NCI-H1417 (cell line): ENCODE measurements at places on chromosomes 6 and 20.

DNA sequence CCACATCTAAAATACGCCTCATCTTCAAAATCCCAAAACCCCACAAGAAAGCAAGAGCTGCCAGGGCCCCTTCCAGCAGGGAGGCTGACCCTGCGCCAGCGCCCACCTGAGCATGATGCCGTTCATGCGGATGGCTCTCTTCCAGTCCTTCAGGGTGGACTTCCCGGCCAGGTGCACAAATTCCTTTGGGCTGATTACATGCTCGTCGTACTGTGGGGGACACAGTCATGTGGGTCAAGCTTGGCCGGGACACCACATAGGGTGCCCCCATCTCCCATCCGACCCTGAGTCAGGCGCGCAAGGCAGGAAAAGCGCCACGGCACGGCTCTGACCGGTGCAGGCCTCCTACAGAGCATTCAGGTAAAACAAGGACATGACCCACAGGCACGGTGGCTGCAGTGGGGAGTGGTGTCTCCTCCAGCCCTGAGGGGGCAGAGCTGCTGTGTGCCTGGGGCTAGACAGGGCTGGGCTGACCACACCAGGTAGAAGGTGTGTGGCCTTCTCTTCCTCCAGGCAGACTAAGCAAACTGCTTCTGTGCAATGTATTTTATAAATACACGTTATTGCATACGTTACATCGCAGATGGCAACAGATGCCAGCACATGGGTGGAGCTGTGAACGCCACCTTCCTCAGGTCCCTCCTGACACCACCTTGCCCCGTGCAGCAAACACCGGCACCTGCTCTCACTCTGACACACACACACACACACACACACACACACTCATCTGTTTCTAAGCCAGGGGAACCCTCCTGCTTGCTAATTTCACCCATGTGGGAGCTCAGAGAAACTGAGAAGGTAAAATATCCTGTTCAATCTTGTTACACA lies 23.8 kb upstream of the HELZ2 start:
- no peak for DNase-seq

DNA sequence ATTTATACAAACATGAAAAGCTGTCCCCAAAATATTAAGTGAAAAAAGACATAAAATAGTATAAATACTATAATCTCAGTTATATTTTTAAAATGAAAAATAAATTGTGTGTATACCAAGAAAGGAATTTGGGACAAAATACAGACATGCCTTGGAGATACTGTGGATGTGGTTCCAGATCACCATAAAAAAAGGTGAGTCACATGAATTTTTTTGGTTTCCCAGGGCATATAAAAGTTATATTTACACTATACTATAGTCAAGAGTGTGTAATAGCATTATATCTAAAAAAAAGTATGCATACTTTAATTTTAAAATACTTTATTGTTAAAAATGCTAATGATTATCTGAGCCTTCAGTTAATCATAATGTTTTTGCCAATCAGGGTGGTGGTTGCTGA lies 17.4 kb upstream of the SDHAF4 start:
- DNase-seq: no peak

DNA sequence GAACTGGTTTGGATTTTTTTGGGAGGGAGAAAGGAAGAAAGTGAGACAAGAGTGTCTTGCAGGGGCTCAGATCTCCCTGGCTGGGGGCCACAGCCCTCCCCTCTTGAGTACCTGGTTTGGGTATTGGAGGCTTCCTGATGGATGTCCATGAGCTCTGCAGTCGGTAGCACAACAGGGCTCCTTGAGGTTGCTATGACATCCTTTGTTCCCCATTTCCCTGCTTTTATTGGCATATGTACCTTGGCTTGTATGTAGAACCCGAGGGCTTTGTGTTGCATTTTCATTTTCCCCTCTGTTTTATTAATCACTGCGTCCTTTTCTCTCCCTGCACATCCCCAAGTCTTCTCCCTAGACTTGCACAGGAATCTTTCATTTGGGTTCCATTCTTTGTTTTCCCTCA lies 355.5 kb upstream of the TSHZ2 start:
- DNase-seq: peak; percentile 18

DNA sequence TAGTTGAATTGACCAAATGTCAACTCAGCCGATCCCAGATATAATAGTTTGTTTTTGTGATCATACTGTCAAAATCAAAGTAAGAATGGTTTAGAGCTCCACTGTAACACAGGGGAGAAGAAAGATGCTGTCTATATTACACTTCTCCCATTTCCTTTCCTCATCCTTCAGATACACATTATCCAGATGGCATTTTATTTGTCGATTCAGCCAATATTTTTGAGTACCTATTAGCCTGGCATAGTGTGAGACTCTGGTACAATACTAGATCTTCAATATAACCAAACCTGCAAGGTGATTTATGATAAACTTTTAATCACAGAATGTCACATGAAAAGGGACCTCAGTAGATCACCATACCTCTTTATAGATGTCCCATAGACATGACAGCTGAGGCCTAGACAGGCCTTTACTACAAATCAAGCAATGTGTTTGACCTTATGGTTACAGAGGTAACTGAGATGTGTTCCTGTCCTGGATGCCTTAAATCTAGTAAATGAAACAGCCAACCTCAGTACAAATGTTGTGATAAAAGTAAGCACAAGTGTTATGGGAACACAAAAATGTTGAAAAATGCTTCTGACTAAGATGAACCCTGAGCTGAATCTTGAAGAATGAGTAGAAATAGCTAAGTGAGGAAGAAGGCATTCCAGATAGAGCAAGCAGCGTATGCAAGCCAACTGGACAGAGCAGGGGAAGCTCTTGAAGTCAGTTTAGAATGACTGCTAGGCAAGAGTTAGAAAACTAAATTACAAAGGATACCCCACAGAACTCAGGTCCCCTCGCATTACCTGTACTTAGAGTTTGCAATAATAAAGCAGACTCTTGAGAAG lies 1.9 kb downstream of the FBXO9 start:
- no peak for DNase-seq

DNA sequence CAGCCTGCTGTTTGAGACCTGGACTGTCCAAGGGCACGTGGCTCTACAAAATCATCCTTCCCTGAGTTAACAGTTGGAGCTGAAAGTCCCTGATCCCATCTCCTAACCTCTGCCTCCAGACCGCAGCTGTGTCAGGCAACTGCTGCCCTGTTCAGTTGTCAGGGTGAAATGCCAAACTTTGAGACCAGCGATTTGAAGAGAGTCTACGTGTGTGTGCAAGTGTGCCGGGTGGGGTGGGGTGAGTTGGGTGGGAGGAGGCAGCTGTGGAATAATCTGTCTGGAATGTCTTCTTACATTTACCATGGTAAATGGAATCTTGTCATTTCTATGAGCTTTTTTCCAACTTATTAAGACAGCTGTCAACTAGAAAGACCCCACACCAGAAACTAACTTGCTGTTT lies 81.0 kb upstream of the FAM8A1 start:
- no peak for DNase-seq

DNA sequence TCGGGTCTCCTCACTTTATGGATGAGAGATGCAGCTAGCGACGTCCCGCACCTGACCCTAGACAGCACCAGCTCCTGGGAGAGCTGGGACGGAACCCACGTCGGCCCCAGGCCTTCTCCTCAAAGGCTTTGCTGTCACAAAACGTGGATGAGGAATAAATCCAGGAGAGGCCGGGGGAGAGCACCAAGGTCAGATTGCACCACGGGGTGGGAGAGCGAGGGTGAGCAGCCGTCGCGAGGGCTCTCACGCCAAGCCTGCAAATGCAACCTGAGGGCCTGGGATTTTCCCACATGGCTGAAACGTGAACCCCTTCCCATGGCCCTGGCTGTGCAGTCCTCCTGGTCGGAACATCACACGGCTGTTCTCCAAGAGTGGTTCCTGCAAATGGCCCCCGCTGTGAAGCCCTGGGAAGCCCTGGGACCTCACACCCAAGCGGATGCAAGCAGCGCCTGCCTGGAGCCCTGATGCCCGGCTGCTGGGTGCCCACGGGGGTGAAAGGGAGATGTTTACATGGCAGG lies 45.3 kb downstream of the DLL1 start:
- no peak for DNase-seq

DNA sequence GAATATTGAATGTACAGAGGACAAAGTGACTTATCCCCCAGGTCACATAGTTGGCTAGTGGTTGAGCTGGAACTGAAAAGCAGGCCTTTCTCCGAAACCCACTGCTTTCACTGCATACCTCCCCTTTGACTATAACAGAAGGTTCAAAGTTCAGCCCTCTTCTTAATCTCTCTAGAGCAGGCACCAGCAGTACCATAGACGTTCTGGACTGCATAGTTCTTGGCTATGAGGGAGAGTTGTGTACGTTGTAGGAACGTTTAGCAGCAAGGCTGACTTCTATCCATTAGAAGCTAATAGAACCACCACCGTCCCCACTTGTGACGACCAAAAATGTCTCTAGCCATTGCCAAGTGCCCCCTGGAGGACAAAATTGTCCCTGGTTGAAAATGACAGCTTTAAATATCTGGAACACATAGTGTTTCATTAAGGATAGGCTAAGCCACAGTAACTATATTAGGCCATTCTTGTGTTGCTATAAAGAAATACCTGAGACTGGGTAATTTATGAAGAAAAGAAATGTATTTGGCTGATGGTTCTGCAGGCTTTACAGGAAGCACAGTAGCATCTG lies 123.8 kb upstream of the MTHFD1L start:
- DNase-seq: peak; percentile 10

GRCh38 chr6:159463119-159463829 lies 229.8 kb downstream of the SOD2 start:
- no peak for DNase-seq

DNA sequence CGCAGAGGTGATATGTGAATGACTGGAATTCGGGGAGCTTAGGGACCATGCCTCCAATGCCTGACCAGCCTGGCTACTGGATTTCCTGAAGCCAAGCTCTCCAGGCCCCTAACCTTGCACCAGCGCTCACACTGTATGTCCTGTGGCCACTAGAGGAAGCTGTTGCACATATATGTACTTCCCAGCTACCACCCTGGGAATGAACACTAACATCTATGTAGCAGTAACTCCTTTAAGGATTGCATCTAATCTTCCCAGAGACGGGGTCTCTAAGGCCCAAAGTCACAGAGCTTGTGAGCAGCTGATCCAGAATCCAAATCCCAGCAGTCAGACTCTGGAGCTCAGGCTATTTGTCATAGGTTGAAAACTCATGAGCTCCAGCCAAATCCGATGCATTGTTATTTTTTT lies 20.4 kb upstream of the BPIFB1 start:
- no peak for DNase-seq

DNA sequence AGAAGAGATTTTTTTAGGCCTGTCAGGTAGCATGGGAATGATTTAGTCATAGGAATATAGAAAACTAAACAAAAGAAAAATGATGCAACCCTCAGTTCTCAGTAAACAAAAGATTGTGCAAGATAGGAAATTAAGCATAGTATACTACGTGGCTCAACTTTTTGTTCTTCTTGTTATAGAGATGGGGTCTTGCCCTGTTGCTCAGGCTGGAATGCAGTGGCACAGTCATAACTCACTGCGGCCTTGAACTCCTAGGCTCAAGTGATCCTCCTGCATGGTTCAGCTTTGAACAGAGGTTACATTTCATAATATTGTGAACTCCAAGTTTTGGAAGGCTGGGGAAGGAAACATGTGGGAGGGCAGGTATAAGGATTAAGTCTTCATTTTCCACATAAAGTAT lies 28.5 kb downstream of the SLX4IP start:
- no peak for DNase-seq

DNA sequence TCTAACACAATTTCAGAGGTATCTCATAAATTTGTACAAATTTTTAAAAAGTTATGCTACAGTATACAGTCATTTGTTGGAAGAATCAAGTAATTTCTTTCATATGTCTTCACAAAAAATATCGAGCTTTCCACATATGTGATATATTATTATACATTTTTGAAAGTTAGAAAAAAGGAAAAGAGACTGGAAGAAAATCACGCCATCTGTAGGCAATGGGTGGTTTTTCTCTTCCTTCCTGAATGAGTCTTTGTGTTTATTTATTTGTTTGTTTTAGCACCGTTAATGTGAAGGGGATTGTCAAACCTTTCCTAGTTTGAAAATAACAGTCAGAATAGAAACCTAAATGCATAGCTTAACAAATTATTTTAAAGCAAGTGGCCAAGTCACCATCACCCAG lies 130.6 kb downstream of the SYNDIG1 start:
- no peak for DNase-seq

GRCh38 chr20:24785141-24786110 lies 163.6 kb upstream of the CST7 start:
- DNase-seq: no peak

DNA sequence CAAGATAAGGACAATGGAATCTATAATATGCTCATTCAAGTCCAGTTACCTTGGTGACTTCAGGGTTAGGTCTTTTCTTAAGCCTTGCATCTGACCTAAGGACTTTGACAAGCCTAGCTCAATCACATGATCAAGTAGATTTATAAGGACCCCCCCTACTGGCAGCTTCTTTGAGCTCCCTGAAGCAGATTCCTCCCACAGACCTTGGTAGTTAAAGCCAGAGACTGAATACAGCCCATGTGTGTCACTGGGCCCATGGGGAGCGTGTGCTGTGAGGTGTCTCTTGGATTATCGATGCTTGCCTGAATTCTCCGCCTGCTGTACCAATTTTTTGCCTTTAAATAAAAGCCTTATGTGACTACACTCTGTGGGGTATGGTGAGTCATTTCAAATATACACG lies 372.7 kb upstream of the RGS17 start:
- no peak for DNase-seq

GRCh38 chr6:53852805-53853204 lies 58.0 kb downstream of the LRRC1 start:
- no peak for DNase-seq

- peak; percentile 43 for DNase-seq
Measured at GRCh38 chr6:149964308-149965193, 808 bp downstream of the ULBP1 start.

DNA sequence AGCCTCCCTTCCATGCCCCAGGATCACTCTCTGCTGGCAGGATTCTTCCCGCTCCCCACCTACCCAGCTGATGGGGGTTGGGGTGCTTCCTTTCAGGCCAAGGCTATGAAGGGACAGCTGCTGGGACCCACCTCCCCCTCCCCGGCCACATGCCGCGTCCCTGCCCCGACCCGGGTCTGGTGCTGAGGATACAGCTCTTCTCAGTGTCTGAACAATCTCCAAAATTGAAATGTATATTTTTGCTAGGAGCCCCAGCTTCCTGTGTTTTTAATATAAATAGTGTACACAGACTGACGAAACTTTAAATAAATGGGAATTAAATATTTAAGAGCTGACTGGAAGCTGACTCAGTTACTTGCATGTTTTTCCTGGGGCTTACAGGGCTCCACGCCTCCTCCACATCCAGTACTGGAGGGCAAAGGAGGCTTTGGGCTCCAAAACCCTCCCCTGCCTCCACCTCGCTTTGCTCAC lies 24.3 kb upstream of the FANCE start:
- DNase-seq: no peak

DNA sequence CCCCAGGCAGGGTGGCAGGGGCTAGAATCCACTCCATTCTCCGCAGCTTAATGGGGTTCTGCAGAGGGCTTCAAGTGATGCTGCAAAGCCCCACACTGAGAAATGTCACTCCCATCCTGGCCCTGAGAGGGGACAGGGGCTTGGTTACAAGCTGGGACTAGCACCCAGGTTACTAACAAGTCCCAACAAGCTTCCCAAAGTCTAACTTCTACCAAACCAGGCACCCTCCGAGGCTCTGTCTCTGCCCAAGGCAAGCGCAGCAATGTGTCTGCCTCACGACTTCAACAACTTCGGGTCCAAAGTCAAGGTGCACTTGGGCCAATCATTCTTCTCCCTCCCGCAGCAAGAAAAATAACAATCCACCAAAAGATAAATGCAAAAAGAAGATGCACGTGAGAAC lies 45.6 kb downstream of the NFATC2 start:
- DNase-seq: no peak
